ENCODE measurements at places on chromosomes 13 and 19. TPM values are rescaled to one million over a fixed set of nuclear protein-coding genes. Genes with fewer than 3 reads are reported as not detected.
A peak's percentile ranks its signal among the peaks of the same experiment; 100 is the strongest.

GRCh38 chr19:43425567-43426392 lies 11.1 kb downstream of the TEX101 start:
- DNase-seq = no peak

DNA sequence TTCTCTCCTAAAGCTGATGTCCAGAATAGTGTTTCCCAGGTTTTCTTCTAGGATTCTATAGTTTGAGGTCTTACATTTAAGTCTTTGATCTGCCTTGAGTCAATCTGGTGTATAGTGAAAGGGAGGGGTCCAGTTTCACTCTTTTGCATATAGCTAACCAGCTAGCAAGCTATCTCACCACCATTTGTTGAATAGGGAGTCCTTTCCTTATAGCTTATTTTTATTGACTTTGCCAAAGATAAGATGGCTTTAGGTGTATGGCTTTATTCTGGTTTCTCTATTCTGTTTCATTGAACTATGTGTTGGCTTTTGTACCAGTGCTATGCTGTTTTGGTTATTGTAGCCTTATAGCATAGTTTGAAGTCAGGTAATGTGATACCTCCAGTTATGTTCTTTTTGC lies 1386.1 kb downstream of the SLITRK5 start:
- DNase-seq = no peak

- no peak for DNase-seq
Measured at GRCh38 chr19:39408392-39409207, 2.0 kb downstream of the ZFP36 start.

GRCh38 chr19:19545707-19546106 lies 7.6 kb downstream of the CILP2 start:
- DNase-seq = no peak

GRCh38 chr19:4414800-4415321 lies 12.4 kb downstream of the CHAF1A start:
- no peak for DNase-seq

DNAAF3 gene
- total RNA-seq = 5.6 TPM

DNA sequence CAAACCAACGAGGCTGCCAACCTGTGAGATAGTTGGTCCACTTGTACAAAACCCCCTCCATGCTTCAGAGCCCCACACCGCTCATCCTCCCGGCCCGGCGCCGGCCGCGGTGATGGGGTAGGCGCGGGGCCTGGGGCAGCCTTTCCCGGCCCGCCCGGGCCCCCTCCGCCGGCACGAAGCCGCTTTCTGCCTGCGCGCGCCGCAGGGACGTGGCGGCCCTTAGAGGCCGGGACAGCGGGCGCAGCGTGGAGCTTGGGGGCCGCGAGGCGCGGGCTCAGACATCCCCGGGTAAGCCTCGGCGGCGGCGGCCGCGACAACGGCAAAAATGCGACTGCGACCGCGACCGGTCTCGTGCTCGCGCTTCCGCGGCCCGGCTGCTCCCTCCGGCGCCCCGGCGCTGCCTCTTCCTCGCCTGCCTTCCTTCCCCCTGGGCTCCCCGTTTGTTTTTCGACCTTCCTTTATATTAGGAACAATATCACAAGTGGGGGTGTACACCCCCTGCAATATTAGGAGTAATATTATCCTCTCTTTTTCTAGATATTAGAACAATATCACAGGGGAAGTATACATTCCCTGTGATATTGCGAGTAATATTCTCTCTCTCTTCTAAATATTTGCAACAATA lies 53.9 kb upstream of the CEACAM21 start:
- DNase-seq = no peak

GRCh38 chr13:97459215-97459777 lies 25.3 kb downstream of the RAP2A start:
- DNase-seq = no peak

KRTDAP gene
- total RNA-seq = 687 TPM

FREM2 gene
- total RNA-seq = 0.98 TPM

DNA sequence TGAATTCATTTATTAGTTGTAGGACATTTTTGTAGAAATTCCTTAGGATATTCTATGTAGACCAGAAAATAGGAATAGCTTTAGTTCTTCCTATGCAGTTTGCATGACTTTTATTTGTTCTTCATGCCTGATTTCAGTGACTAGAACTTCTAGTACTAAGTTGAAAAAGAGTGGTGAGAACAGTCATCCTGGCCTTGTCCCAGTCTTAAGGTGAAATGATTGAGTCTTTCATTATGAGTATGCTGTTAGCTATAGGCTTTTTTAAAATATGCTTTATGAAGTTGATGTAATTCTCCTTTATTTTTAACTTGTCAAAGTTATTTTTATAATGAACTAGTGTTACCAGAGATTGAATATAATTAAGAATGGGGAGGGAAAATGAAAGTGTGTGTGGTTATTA lies 690.1 kb upstream of the KLHL1 start:
- no peak for DNase-seq

GRCh38 chr19:46715620-46715974 lies 1.3 kb downstream of the PRKD2 start:
- DNase-seq = no peak

DNA sequence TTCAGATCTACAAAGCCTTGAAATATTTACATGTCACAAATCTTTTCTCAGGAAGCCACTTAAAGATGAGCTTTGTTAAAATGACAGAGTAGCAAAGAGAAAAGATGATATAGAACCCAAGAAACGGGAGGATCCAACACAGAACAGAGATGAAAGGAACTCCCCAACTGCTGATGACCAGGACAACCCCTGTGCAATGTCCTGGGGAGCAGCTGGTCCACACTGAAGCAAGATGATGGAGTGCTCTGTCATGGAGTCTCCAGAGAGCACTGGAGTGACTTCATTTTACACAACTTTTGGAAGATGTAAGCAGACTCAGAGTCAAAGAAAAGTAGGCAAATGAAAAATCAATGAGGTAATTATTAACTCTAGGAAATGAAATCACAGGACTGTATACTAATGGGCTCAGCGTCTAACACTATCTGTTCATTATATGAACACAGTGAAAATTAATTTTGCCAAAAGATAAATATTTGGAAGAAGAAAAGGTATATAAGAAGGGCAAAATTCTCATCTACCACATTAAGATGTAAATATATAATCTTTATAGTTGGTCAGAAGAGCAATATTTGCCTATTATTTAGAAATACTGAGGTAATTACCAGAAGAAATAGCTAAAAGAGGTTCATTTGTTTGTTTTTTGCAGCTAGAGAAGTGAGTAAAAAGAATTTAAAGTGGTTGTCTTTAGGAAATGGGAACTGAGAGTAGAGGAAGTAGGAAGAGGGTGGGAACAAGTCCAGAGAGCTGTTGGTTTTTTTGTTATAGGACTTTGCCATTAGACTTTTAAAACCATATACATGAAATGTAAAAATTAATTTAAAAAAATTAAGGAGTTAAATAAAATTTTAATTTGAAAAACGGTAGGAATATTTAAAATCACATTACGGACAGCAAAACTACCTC lies 30.5 kb downstream of the MTRF1 start:
- DNase-seq = no peak

DNA sequence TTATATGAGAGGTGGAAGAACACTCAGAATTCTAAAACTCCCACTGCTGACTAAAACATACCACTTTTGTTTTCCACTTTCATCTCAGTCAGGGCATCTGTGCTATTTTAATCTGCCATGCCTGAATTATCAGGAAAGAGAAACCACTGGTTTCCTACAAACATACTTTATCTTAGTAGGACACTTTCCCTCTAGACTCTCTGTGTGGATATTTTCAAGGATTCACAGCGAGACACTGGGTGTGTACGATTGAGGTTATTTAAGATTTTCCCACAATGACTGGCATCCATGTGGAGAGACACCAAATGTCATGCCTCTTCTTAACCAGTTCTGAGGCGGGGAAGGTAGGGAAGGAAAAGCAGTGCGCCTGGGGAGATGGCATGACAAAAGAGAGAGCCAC lies 212.2 kb downstream of the ENOX1 start:
- no peak for DNase-seq

DNA sequence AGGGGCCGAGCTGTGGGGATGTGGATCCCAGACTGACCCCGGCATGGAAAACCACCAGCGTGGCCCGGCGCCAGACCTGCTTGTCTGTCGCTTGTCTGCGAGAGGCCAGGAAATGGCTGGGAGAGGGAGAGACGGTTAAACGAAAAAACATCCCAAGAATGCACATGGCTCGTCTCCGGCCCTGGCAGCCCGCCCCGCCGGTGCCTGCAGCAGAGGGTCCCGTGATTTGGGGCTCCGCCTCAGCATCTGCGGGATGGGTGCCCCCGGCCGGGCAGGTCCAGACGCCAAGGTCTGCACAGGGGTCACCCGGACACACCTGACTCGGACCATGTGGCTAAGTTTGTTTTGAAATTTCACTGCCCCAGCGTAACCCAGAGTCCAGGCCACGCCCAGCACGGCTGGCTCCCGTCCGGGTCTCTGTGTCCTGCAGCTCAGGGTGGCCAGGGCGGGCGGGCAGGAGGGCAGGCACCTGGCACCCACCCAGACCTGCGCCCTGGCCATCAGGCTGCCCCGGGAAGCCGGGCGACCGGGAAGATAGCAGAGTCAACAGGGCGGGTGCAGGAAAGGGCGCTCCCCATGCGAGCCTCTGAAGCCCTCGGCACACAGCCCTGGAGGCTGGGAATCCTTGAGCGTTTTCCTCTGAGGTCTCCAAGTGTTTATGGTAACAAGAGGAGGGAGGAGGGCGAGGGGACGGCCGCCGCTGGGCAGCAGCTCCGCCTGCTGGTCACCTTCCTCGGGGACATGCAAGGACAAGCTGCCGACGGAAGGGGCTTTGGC lies 103.2 kb downstream of the GADD45B start:
- DNase-seq = peak; percentile 95

GRCh38 chr19:46015687-46016425 lies 7.0 kb downstream of the PGLYRP1 start:
- no peak for DNase-seq

GPX4 gene
- total RNA-seq = 524 TPM

- no peak for DNase-seq
Measured at GRCh38 chr13:65724226-65724625, 1505.9 kb downstream of the PCDH9 start.

DNA sequence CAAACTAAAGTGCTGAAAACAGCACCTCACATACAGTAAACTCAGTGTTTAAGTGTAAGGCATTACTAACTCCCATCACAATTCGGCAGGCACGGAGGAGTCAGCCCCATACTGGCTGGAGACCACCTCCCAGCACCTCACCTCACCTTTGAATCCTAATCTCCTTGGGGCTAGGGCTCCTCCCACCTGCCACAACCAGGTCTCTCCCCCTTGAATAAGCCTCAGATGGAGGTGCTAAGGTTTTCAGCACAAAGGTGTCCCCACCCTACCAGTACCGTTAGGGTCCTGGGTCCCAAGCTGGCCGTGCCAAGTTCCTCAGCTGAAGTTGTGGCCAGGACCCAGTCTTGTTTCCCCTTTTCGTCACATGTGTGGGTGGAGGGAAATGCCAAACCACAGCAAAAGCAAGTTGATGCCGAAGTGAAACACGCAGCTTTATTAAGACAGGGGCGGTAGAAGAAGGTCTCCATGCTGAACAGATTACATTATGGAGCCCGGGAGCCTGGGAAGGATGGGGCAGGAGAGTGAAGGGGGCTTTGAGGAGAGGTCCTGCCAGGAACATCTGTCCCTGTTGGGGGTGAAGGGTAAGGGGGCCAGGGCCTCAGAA lies at the start of gene IGFLR1:
Gene IGFLR1, minus strand, starts transcription at position 332 of the 604 bp plus-strand sequence. CDS start 1,272 bp downstream, outside the sequence.
- no peak for DNase-seq

MYO16 gene
- total RNA-seq = 0.49 TPM

DNA sequence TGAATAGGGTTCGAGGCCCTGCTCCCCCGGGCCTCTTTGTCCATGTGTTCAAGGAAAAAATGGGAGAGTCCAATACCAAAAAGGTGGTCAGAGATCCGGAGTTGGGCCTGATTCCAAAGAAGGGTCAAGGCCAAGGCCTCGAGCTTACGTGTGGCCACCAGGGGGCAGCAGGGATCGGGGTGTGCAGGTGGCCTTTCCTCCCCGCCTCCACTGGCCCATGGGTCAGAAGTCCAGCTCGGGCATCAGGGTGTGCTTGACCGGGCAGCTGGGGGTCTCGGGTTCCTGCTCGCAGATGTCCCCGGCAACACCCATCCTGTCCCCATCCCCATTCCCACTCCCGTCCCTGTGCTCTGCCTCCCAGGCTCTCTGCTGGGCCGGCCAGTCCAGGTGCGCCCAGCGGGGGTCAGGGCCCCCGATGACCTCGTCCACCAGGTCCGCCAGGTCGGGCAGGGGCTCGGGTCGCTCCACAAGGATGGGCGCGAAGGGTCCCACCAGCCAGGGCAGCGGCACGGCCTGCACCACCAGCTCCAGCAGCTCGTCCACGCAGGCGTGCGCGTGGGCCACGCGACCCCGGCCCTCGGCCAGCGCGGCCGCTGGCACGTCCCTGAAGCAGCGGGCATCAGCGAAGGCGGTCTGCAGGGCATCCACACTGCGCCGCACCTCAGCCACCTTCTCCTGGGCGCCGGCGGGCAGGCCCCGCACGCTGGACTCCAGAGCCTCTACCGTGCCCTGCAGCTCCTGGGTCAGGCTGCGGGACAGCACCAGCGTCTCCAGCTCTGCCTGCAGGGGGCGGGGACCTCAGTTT lies 5.2 kb upstream of the PLIN4 start:
- DNase-seq = no peak

- DNase-seq = no peak
Measured at GRCh38 chr19:53521373-53522202, 16.4 kb upstream of the ZNF331 start.

CEACAM3 gene
- total RNA-seq = not detected

GRCh38 chr13:75797239-75797638 lies 161.1 kb downstream of the LMO7 start:
- no peak for DNase-seq
